Effector CD4-positive, alpha-beta T cell (primary cell): ENCODE measurements at places on chromosomes 12 and 14.

DNA sequence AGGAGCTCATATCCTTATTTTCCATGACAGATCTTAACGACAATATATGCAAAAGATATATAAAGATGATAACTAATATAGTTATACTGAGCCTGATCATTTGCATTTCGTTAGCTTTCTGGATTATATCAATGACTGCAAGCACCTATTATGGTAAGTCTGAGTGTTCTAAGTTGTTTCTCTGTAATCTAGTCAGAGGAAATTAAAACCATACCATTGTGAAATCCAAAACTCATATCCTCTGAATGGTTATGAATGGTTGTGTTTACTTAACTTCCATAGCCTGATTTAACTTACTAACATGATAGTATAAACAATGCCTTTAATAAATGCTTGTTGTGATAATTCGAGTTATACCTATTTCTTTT lies 760 bp downstream of the TMEM19 start:
- DNase-seq = no peak

- DNase-seq = peak; percentile 12
These were observed 82.0 kb downstream of the CATSPERB start for GRCh38 chr14:91649930-91650329.

DNA sequence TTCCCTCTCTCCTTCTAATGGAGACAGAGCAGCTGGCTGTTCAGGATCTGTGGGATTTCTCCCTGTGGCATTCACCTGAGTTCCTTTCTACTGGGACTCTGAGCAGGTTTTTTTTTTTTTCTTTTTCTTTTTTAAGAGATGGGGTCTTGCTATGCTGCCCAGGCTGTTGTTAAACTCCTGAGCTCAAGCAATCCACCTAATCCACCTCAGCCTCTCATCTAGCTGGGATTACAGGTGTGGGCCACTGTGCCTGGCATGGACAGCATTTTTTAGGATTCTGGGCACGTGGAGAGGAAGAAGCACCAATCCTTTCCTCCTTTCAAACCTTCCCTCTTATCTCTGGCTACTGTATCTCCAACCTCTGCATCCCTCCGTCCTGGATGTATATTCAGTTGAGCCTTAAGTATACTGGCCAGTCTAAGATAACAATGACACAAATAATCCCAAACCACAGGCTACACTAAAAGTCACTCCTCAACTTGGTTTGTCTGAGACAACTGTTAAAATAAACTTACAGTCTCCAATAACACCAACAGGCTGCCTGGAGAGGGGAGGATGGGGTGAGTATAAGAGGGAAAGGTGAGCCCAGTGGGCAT lies 16.4 kb upstream of the CELA1 start:
- no peak for DNase-seq

- no peak for DNase-seq
These were observed 25.0 kb downstream of the ERH start for GRCh38 chr14:69373104-69373503.

DNA sequence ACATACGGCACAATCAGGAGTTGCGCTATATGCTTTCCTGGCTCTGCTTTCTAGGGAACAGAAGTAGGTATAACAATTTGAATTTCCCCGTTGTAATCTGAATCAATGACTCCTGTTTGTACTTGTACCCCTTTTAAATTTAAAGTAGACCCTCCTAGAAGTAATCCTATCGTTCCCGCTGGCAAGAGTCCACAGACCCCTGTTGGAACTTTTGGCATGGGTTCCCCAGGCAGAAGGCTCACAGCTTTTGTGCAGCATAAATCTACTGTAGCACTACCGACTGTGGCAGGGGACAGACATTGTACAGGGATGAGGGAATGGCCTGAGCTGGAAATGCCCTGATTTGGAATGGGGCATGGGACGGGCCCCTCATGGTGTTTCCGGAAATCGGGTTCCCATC lies 705.2 kb downstream of the LRFN5 start:
- no peak for DNase-seq

- no peak for DNase-seq
These were observed 54.6 kb downstream of the ACTN1 start for GRCh38 chr14:68924186-68925158.

- DNase-seq = no peak
These were observed 486.4 kb downstream of the TMTC2 start for GRCh38 chr12:83172866-83173649.

DNA sequence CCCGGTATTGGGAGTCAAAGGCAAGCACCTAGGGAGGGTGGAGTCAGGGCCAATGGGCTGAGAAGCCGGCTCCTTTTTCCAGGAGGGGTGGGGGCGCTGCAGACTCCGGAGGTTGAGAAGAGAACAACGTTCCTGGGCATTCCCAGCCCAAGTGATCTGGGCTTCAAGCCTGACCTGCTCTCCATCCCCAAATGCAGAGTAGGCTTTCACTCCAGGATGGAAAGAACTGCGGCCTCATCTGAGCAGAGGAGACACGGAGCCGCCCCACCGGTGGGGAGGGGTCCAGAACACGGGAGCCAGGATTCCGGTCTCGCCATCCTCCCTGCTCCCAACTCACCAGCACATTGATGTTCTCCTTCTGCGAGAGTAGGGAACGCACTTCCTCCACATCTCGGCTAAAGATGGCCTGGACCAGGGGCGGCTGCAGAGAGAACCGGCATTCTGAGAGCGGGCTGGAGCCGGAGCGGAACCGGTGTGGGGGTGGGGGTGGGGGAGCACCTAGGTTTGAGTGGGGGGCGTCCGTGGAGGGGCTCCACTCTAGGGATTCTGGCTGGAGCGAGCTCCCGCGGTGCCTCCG lies 605 bp downstream of the ANKRD52 start:
- no peak for DNase-seq

DNA sequence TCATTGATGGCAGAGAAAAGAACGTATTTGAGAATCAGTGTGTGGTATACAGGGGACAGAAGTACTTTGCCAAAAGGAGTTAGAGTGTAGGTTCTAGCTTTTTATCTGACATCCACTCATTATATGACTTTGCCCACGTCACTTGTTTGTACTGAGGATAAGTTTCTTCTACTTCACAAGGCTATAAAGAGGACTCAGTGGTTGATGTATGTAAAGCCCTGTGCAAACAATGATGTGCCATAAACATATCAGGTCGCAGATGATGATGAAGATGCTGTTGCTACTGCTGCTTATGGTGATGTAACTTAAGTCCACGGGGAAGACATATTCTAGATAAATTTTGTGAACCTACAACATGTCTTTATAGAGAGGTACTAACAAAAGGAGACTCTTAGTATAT lies 66.3 kb downstream of the TRHDE start:
- DNase-seq = no peak

- no peak for DNase-seq
These were observed 7.0 kb upstream of the PGAM5 start for GRCh38 chr12:132703641-132704040.

- no peak for DNase-seq
These were observed 210.4 kb upstream of the KRR1 start for GRCh38 chr12:75721796-75722195.

- DNase-seq = no peak
These were observed 624 bp downstream of the RIN3 start for GRCh38 chr14:92513966-92514843.

DNA sequence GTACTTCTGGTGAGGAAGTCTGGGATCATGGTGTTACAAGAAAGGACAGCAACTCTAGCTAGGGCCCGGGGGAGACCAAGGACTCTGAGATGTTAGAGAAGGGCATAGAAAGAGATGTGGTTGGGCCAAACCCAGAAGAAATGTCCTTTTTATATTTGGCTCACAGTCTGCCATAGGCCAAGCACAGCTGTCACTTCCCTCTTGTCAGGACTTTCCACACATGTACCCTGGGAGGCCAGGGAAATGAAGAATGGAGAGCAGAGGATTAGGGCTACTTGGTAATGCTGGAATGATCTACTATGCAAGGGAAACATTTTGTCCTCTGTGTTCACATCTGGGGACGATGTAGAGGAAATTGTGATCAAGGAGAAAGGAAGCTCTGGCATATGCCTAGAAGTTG lies 9.2 kb downstream of the MYO1A start:
- DNase-seq = no peak

- DNase-seq = no peak
These were observed 472.2 kb downstream of the RAD51B start for GRCh38 chr14:68291820-68292219.

DNA sequence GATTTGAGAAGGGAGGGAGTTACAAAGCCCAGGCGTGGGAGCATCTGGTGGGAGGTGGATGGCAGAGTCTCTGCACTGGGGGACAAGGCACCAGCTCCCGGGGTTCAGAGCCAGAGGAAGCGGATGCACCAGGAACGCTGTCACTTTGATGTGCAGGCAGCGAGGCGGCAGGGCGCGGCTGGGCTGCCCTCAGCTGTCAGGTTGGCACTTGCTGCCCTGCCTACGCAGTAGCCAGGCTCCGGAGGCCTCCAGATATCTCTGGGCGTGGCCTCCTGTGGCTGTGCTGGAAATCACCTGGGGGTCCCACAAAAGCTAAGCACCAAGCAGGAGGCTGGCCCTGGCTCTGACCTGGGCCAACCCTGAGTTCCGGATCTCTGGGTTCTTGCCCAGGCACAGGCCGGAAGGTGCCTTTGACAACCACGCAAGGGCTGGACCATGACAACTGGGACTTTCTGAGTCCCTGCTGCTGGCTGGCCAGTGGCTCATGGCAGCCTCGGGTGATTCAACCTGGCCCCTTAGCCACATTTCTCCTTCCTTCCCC lies 62.1 kb upstream of the MAP1LC3B2 start:
- no peak for DNase-seq

- DNase-seq = peak; percentile 55
These were observed 59.1 kb downstream of the RASSF3 start for GRCh38 chr12:64669270-64669842.

DNA sequence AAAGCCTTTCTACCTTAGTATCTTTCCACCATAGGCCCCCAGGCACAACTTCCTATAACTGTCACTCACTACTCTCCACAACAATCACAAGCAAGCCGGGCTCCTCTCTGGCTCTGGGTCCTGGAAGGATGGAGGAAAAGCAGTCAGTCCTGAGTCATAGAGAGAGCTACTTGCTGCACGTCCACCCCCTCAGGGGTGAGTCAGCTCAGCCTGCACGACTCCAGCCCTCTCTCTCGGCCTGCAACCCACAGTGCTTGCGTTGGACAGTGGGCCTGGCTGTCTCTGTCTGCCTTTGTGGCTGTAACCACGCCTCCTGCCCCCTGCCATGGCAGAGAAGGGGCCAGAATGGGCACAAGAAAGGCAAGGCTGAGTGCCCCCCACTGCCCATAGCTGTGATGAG lies 154.1 kb upstream of the FKBP4 start:
- DNase-seq = no peak

DNA sequence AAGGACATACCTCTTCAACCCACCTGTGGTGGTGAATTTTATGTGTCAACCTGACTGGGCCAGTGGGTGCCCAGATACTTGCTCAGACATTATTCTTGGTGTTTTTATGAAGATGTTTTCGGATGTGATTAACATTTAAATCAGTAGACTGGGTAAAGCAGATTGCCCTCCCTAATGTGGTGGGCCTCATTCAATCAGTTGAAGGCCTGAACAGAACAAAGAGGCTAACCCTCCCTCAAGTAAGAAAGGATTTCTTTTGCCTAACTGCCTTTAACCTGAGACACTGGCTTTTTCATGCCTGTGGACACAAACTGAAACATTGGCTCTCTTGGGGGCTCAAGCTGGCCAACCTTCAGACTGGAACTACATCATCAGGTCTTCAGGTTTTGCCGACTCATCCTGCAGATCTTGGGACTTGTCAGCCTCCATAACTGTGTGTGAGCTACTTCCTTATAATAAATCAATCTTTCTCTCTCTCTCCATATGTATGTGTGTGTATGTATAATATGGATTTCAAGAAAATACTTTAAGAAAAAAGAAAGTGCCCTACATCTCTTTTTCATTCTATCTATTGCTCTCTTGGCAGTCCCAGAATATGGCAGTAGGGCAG lies 39.4 kb downstream of the RTN1 start:
- no peak for DNase-seq

DNA sequence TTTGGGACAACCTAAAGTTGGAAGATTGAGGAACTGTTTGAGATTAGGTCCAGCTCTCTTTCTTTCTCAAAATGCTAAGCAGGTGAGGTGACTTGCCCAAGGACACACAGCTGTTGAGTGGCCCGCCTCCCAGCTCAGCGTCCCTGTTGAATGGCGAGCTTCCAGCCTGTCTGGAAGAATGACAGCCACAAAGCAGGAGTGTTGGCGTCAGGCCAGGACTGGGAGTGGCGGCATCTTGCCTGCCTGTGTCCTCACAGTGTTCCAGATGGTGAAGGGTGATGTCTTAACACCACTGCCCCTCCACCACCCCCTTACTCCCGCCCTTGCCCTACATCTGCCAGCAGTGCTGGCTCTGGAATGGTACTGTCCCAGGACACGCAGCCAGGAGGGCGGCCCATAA lies 4.4 kb upstream of the CEBPE start:
- no peak for DNase-seq

GRCh38 chr14:103074729-103075367 lies 9.2 kb upstream of the LBHD2 start:
- no peak for DNase-seq

DNA sequence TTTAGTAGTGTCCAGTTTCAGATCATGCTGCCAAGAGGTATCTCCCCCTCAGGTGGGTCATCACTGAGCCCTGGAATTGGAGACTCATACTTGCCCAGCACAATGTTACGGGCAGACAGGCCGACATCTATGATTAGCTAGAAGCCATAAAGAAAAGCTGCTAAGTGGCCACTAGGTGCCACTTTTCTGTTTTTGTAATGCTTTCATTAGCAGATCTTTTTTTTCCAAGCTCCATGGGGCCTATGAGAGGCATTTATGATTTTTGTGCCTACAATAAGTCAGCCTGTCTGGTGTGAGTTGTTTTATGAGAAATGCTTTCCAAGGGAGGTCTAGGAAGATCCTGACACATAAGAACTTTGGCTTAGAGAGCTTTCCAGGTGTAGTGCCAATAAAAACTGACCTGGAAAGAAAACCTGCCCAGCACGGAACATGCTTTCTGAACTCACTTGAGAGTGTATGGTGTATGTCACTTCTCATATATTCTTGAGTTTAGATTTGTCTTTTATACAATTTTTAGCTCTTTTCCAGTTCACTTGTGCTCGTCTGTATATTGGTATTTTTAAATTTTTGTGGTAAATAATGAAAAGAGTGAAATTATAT lies 21.8 kb upstream of the SMCO2 start:
- no peak for DNase-seq

DNA sequence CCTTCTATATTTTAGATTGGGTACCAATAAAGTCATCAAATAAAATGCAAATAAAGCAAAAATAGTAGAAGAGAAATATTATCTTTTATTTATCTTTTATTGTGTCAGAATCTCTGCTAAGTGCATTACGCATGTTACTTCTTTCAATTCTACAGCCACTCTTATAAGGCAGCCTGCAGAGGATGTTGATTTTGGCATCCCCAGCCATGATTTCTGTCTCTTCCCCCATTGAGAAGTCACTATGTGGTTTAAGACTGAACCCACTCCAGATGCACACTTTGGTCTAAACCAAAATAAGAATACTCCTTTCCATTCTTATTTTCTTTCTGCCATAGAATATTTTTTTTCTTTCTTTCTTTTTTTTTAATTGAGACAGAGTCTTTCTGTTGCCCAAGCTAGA lies 56.0 kb upstream of the ACSS3 start:
- no peak for DNase-seq

- DNase-seq = no peak
These were observed 36.3 kb upstream of the PPM1A start for GRCh38 chr14:60212503-60213371.
